ENCODE measurements at places on chromosomes 7 and 10. TPM values are rescaled to one million over a fixed set of nuclear protein-coding genes. Genes with fewer than 3 reads are reported as not detected.

- DNase-seq: no peak
Measured at GRCh38 chr10:59748834-59749233, 4.4 kb downstream of the MRLN start.

GRCh38 chr10:112369495-112370423 lies 4.2 kb upstream of the ACSL5 start:
- peak; percentile 38 for DNase-seq

ASB10 gene
- total RNA-seq: not detected

DPP6 gene
- not detected for total RNA-seq

RAPGEF5 gene
- 0.43 TPM for total RNA-seq

GRCh38 chr10:26807532-26807931 lies 53.2 kb downstream of the ABI1 start:
- no peak for DNase-seq

ZNF467 gene
- total RNA-seq: 0.25 TPM

ZNF777 gene
- total RNA-seq: 11.7 TPM

- DNase-seq: no peak
Measured at GRCh38 chr7:107269790-107270189, 101.0 kb downstream of the HBP1 start.

DNA sequence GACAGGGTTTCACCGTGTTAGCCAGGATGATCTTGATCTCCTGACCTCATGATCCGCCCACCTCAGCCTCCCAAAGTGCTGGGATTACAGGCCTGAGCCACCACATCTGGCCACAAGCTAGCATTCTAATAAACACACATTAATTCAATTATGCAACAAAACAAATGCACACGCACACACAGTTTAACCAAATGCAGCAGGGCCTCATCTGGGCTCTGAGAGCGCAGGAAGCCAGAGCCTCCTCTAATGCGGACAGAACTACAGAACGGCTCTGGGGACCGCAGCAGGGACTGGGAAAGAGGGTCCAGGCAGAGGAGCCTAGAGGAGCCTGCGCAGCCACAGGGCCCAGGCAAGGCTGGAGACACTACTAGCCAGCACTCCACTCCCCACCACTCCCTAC lies 3.8 kb downstream of the MAD1L1 start:
- no peak for DNase-seq

- no peak for DNase-seq
Measured at GRCh38 chr7:28572321-28573058, 160.2 kb downstream of the CREB5 start.

DNA sequence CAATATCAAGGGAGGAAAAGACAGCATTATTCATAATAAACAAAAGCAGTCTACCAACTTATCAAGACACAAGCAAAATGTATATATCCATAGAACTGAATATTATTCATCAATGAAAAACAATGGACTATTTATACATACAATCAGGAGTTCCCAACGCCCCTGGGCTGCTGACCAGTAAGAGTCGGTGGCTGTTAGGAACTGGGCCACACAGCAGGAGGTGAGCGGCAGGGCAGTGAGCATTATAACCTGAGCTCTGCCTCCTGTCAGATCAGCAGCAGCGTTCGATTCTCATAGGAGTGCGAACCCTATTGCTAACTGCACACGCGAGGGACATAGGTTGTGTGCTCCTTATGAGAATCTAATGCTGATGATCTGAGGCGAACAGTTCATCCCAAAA lies 71.7 kb upstream of the GPR22 start:
- DNase-seq: no peak

DNA sequence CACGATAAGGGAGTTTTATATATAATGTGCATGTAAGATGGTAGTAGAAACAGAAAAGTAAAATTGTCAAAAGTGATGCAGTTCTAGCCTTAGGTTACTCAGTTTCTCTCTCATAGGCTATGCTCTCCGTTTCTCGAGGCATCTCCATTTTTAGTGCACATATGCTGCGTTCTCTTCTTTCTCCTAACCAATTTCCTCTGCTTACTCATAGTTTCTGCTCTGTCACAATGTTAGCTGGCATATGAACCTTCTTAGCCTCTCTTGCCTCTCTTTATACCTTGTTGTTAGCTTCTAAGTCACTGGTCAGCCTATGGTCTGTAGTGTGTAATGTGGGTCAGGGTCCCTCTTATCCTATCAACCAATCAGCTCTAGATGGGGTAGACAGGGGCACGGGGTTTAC lies 280.6 kb upstream of the ETV1 start:
- no peak for DNase-seq

GRCh38 chr7:139750459-139751095 lies 27.2 kb downstream of the HIPK2 start:
- DNase-seq: no peak

ATRNL1 gene
- 0.28 TPM for total RNA-seq

- DNase-seq: no peak
Measured at GRCh38 chr10:88913127-88913526, 33.1 kb downstream of the STAMBPL1 start.

GRCh38 chr7:102008535-102009262 lies 191.3 kb downstream of the CUX1 start:
- DNase-seq: no peak

DNA sequence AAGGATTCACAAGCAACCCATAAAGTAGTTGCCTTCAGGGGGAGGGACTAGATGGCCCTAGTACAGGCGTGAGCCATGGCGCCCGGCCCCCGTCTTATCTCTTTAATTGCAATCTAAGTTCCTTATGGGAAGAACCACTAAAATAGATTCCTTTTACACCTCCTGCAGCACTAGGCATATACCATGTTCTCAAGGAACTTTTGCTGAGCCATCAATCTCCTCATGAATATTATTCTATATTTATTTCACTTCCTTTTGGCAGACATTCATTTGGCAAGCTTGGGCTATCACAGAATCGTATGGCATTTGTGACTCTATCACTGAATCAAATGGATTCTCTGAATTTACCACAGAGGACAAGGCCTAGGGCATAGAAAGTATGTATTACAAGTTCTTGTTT lies 14.8 kb upstream of the DNAJC12 start:
- no peak for DNase-seq

FRAT2 gene
- total RNA-seq: 11.1 TPM

DNA sequence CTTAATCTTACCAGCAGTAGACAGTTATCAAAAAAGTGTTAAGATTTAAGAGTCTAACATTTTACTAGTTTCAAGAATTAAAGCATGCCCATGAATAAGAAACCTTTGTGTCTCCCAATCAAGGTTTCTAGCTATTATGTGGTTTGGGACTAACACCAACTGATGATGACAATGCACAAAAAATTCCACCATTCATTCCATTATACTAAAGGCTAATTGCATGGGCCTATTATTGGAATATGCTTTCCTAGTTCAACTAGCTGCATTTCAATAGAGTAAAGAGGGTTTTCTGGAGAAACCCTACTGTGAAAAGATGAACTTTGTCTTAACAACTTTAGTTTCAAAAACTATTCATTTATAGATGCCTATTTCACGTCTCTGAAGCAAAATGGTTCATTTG lies 44.6 kb downstream of the UBE2H start:
- DNase-seq: no peak

- no peak for DNase-seq
Measured at GRCh38 chr7:34191771-34192479, 286.6 kb downstream of the BMPER start.

GRCh38 chr10:97821308-97822038 lies 28.2 kb upstream of the GOLGA7B start:
- no peak for DNase-seq

GRCh38 chr10:21954132-21954531 lies 49.4 kb downstream of the DNAJC1 start:
- no peak for DNase-seq

Data from activated CD4-positive, alpha-beta memory T cell treated with anti-CD3 and anti-CD28 coated beads, Interleukin-2, amount 10 ng/mL, durations not matched to agents 7 days and 5 days (primary cell).